ENCODE measurements at places on chromosomes 5 and 9.

DNA sequence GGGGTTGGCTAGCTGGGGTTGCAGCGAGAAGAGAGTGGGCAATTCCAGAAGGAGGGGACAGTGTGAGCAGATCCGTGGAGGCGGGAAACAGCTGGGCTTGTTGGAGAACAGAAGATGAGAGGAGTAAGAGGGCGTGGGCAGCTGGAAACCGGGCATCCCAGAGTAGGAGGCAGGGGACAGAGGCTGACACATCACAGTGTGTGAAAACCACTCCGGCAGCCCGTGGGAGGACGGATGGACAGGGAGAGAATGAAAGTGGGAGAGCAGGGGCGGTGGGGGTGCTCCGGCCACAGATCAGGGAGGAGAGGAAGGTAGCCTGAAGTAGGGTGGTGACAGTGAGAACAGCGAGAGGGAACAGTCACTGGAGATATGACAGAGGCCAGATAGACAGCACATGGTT is 8.3 kb upstream of the PSMB7 start:
- no peak overlapping the region for H3K27ac ChIP-seq
- H3K27me3 ChIP-seq = peaks cover 13% of the 10 kb centered on the region
- no peak overlapping the region for H3K4me3 ChIP-seq
- no peaks in the 10 kb centered on the region for H3K36me3 ChIP-seq
- no peak for DNase-seq

DNA sequence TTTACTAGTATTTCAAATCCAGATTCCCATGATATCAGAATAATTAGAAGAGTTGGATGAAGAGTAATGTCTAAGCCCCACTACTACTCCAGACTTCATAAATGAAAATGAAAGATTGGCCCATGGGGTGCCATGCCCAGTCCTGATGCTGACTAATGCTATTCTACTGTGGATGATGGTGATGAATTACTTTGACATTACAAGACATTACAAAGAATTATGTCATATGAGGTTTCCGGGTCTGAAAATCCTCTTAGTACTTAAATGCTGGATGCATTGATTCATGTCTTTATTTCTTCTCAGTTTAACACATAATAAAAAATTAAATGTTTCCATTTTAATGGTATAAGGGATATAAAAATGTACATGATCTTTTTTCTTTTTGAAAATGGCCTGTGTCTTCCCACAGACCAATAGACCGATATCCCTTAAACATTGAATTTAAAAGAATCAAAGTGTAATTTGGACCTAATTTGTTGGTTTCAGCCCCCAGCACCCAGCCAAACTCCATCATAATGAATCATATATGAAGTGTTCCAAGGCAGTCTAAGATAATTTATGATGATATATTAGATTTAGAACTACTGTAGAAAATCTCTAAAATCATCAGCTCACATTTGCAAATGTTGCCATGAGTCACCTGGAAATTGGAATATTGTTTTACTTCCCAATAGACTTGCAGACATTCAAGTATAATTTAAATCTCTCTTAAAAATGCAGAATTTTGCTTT is 223.6 kb upstream of the SGCD start:
- DNase-seq = no peak
- peaks cover 1% of the 10 kb centered on the region for H3K36me3 ChIP-seq
- H3K4me3 ChIP-seq = no peak overlapping the region
- no peaks in the 10 kb centered on the region for H3K4me1 ChIP-seq
- H3K27ac ChIP-seq = no peak overlapping the region

GRCh38 chr9:137308057-137308619 is 6.1 kb upstream of the NRARP start:
- no peak overlapping the region for H3K4me3 ChIP-seq
- H3K4me1 ChIP-seq = no peaks in the 10 kb centered on the region
- H3K27me3 ChIP-seq = no peaks in the 10 kb centered on the region
- H3K36me3 ChIP-seq = peaks cover 2% of the 10 kb centered on the region
- no peak overlapping the region for H3K27ac ChIP-seq
- DNase-seq = no peak

GRCh38 chr5:15376803-15377202 is 123.2 kb upstream of the FBXL7 start:
- no peaks in the 10 kb centered on the region for H3K36me3 ChIP-seq
- DNase-seq = no peak
- H3K4me1 ChIP-seq = no peaks in the 10 kb centered on the region

DNA sequence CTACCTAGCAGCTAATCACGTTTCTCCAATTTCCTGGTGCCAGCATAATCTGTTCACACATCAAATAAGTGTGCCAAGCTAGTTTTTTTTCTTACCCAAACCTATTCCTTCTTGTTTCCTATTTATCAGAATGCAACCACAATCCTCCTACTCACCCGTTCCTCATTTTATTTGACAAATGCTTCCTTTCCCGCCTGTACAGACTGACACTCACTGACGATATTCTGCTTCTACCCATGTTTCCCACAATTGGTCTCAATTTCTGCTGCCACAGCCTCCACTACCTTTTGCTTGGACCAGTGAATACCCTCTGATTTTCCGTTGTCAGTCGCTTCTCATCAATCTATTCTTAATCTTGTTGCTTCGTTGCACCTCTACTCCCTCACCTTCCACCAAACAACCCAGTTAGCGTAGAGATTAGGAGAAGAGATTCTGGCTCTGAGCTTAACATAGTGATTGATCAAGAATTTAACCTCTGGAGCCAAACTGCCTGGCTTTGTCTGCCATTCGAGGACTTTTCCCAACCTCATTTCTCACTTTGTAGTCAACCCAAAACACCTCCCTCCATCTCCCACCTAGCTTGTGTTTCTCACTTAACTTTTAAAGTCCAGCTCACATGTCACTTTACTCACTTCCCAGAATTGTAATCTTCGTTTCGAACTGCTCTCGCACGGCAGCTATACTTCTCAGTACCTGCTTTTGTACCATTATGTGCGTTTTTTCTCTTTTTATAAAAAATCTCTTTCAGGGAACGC is 729 bp upstream of the TMEM38B start:
- peak overlapping the region; percentile 83 for H3K4me3 ChIP-seq
- H3K36me3 ChIP-seq = no peaks in the 10 kb centered on the region
- peaks cover 39% of the 10 kb centered on the region for H3K27me3 ChIP-seq
- no peak overlapping the region for H3K27ac ChIP-seq
- no peak for DNase-seq
- peaks cover 18% of the 10 kb centered on the region for H3K4me1 ChIP-seq

GRCh38 chr9:15277400-15278090 is 29.5 kb downstream of the TTC39B start:
- H3K4me3 ChIP-seq = no peak overlapping the region
- no peak for DNase-seq
- H3K27me3 ChIP-seq = no peaks in the 10 kb centered on the region
- no peaks in the 10 kb centered on the region for H3K36me3 ChIP-seq
- peaks cover 31% of the 10 kb centered on the region for H3K4me1 ChIP-seq
- no peak overlapping the region for H3K27ac ChIP-seq

GRCh38 chr5:142364251-142365145 is 39.7 kb upstream of the SPRY4 start:
- no peak overlapping the region for H3K27ac ChIP-seq
- no peak overlapping the region for H3K4me3 ChIP-seq
- DNase-seq = no peak
- H3K4me1 ChIP-seq = peaks cover 19% of the 10 kb centered on the region

DNA sequence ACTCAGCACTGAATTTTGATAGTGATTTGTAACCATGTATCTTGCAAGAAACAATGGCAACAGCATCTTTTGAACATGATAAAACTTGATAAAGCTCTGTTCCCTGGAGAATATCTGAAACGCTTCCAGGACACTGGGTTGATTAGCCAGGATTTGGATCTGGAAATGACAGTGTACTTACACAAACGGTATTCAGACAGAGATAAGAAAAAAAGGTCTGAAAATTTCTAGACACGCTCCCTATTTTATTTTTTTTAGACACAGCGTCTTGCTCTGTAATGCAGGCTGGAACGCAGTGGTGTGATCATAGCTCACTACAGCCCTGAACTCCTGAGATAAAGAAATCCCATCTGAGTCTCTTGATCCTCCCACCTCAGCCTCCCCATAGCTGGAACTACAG is 109.0 kb downstream of the GNAQ start:
- H3K27me3 ChIP-seq = no peaks in the 10 kb centered on the region
- H3K4me3 ChIP-seq = no peak overlapping the region
- DNase-seq = no peak
- no peaks in the 10 kb centered on the region for H3K4me1 ChIP-seq
- H3K27ac ChIP-seq = no peak overlapping the region
- H3K36me3 ChIP-seq = peaks cover 6% of the 10 kb centered on the region

DNA sequence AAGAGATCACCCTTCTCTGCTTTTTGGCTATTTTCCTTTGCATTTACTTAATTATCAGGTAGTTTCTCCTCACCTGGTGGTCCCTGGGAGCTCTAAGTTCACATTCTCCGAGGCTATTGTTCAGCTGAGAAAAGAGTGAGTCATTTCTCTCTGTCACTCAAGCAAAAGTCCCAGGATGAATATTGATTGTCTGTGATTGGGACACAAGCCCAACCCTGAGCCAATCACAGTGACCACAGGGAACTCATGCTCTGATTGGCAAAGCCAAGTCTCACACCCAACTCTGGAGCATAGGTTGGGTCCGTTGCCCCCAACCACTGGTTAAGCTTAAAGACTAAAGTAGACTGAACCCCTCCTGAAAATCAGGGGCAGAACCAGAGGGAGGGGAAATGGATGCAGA is 27.8 kb upstream of the FAT2 start:
- no peak overlapping the region for H3K27ac ChIP-seq
- no peak overlapping the region for H3K4me3 ChIP-seq

DNA sequence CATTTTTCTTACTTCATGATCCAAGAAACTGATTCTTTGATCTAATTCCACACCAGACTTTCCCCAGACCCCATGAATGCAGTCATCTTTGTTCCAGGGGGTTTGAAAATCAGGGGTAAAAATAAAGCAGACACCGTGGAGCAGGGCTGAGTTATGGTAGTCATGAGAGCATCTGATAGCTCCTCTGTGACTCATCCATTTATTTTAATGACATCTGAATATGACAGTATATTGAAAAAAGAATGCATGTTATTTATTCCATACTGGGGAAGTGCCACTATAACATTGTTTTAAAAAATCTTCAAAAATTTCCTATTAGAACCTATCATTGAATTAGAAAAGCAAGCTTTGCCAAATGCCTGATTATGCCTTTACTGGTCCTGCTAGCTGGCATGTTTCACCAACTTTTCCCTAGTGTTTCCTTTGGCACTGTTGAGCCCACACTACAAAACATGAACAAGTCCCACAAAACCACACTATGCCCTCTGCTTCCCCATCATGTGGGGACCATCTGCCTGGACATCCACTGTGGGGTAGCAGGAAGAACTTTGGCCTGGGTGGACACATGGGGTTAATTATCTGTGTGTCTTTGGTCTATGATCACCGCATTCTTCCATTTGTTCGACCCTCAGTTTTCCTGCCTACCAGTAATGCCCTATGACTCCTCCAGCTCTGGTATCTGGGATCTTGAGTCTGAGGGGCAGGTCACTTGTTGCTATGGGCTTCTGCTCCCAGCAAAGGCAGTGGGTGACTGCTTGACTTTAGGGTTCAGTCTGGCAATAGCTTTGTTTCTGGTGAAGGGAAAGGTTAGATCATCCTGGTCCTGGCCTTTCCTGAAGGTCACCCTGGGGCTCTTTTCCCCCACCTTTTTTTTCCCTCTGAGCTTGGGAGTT is 82.7 kb upstream of the PANK3 start:
- peaks cover 33% of the 10 kb centered on the region for H3K27me3 ChIP-seq
- H3K36me3 ChIP-seq = no peaks in the 10 kb centered on the region
- no peaks in the 10 kb centered on the region for H3K4me1 ChIP-seq
- H3K4me3 ChIP-seq = no peak overlapping the region
- no peak for DNase-seq
- H3K27ac ChIP-seq = no peak overlapping the region

- peaks cover 16% of the 10 kb centered on the region for H3K36me3 ChIP-seq
- no peak for DNase-seq
- peak overlapping the region; percentile 43 for H3K27ac ChIP-seq
- H3K4me3 ChIP-seq = no peak overlapping the region
- H3K4me1 ChIP-seq = no peaks in the 10 kb centered on the region
- no peaks in the 10 kb centered on the region for H3K27me3 ChIP-seq
Measured at GRCh38 chr9:127817881-127818434, 15.3 kb downstream of the FPGS start.

DNA sequence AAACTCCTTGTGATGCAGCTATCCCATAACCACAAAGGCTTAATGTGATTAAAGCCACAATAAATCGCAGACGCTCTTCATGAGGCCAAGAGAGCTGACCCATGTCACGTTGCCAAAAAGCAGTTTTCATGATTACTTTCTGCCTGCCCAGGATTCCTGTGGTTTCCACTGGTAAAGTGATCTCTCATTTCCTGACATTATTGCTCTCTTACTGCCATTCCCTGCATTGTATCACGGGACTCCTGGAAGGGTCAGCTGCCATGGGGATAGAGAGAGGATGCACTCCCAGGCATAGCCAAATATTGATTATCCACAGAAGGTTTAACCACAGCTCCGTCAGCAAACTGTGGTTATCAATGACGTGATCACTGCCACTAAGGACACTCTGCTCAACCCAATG is 103.8 kb upstream of the SLC1A3 start:
- DNase-seq = no peak
- no peaks in the 10 kb centered on the region for H3K36me3 ChIP-seq
- H3K27me3 ChIP-seq = peaks cover 32% of the 10 kb centered on the region
- no peak overlapping the region for H3K4me3 ChIP-seq
- H3K4me1 ChIP-seq = no peaks in the 10 kb centered on the region

- no peak overlapping the region for H3K27ac ChIP-seq
- no peaks in the 10 kb centered on the region for H3K27me3 ChIP-seq
- no peak for DNase-seq
- H3K4me1 ChIP-seq = no peaks in the 10 kb centered on the region
- peaks cover 37% of the 10 kb centered on the region for H3K36me3 ChIP-seq
- H3K4me3 ChIP-seq = no peak overlapping the region
Measured at GRCh38 chr5:147635882-147636728, 126.2 kb upstream of the DPYSL3 start.

- DNase-seq = no peak
- H3K27me3 ChIP-seq = no peaks in the 10 kb centered on the region
- peaks cover 20% of the 10 kb centered on the region for H3K36me3 ChIP-seq
- H3K4me1 ChIP-seq = peaks cover 10% of the 10 kb centered on the region
- no peak overlapping the region for H3K4me3 ChIP-seq
- H3K27ac ChIP-seq = no peak overlapping the region
Measured at GRCh38 chr5:154418344-154418820, 27.4 kb upstream of the SAP30L start.

DNA sequence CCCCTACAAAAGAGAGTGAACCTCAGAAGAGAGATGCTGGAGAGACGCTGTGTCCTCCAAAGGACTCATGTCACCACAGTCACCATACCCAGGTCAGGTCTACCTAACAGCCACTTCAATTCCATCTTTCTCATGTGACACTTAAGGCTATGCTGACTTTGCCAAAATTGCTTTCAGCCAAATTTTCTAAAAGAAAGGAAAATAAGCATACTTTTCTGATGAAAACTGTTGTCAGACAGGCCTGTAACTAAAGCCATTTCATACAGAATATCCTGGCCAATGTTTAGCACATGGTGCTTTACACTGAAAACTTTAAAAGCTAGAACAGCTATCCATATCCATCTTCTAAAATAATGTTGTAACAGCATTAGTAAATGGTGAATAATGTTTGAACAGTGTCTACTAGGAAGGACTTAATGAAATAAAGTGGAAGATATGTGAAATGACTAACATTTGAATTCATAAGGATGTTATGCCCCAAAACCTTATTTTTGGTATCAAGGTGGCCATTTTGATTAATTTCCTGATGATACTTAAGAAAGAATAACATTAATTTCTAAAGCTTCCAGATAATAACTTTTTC is 97.2 kb downstream of the NFIB start:
- no peaks in the 10 kb centered on the region for H3K27me3 ChIP-seq
- no peak overlapping the region for H3K4me3 ChIP-seq
- no peak for DNase-seq
- H3K4me1 ChIP-seq = no peaks in the 10 kb centered on the region
- H3K27ac ChIP-seq = no peak overlapping the region
